Body of pancreas (tissue), 4 donors: ENCODE measurements at places on chromosomes 2 and 18. TPM values are rescaled to one million over a fixed set of nuclear protein-coding genes. Genes with fewer than 3 reads are reported as not detected.

MXD1 gene
- 3.6 TPM for total RNA-seq

MAL gene
- not detected for total RNA-seq

GRCh38 chr18:6830916-6831315 is 101.4 kb downstream of the ARHGAP28 start:
- DNase-seq = no peak

GRCh38 chr2:64786343-64787018 is 132.8 kb upstream of the SERTAD2 start:
- no peak for DNase-seq

GRCh38 chr2:108184419-108184818 is 55.3 kb upstream of the SULT1C3 start:
- DNase-seq = no peak

DNA sequence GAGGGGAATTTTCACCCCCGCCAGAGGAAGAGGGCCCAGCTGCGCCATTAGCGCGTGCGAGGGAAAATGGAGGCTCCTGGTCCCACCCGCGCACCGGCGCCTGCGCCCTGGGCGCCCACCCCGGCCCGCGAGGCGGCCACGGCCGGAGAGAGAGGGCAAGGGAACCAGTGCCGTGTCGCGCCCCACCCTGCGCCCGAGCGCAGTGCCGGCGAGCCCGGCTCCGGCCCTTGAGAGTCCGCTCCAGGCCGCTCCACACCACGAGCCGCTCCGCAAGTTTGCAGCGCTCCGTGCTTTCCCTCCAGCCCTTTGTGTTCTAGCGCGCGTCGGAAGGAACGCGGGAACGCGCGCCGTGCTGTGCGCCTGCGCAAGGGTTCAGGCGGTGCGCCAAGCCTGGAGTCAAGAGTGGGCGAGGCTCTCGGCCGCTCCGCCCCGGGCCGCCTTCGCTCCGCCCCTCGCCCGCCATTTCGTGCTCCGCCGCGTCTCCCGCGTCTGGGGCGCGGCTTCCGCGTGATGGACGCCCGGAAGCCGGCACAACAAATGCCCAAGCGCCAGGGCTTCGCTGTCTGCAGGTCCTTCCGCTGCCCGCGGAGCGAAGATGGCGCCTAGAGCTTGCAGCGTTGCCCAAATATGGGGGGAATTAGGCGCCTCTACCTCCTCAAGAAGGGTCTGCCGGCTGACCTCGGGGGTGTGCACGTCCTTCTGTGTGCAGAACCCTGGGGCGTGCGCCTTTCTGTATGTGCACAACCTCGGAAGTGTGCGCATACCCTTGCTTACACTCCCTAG is 46.1 kb upstream of the PTMA start:
- DNase-seq = peak; percentile 98

DNA sequence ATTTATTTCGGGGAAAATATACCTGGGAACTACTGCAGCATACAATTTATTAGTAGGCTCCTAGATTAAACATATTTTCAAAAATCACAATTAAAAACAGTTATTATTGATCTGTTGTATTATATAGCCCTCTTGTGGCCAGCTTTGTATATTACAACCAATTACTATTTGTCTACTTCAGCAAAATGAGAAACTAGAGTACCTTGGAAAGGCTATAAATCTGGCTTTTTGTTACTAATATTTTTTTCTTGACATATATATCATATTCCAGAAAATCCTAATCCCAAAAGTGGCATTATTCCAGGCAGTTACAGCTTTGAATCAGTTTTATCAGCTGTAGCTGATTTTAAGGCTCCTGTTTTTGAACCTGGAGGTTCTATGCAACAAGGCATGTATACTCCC is 101.2 kb downstream of the UBR3 start:
- no peak for DNase-seq

- DNase-seq = no peak
Observed at GRCh38 chr2:152622219-152622618, 95.0 kb downstream of the PRPF40A start.

- DNase-seq = no peak
Observed at GRCh38 chr2:46308081-46308480, 10.9 kb downstream of the EPAS1 start.

- no peak for DNase-seq
Observed at GRCh38 chr2:138676619-138677021, 103.6 kb downstream of the NXPH2 start.

DNA sequence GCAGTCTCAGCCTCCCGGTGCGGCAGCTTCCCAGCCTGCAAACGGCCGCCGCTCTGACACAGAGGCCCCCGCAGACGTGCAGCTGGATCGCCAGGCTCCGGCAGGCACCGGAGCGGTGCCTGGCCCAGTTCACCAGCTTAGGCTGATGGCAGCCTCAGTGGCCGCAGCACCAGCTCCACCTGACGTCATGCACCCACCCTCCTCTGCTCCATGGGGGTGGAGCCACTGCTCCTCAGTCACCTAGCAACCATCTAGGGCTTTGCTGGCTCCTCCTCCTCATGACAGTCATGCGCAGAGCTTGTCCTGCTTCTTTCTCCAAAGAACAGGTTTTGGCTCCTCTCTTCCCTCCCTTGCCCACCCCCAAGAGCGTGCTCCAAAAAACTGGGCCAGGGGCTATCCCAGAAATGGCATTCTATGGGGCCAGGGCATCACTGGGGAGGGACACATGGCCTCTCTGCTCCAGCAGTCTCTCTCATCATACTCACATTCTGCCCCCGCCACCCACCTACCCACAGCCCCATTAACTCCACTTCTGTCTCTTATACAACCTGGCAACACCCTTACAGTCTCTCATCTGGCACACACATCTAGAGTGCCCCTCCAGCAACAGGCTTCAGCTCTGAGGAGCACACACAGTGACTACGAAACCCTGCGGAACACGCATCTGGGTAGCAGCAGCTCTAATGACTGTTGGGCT is 5.5 kb downstream of the DCTN1 start:
- peak; percentile 67 for DNase-seq

GRCh38 chr2:201444746-201445465 is 6.4 kb downstream of the TRAK2 start:
- DNase-seq = no peak

- no peak for DNase-seq
Observed at GRCh38 chr2:69977186-69977585, 15.8 kb upstream of the ASPRV1 start.
